ENCODE measurements at places on chromosomes 5 and 9. TPM values are rescaled to one million over a fixed set of nuclear protein-coding genes. Genes with fewer than 3 reads are reported as not detected.

DNA sequence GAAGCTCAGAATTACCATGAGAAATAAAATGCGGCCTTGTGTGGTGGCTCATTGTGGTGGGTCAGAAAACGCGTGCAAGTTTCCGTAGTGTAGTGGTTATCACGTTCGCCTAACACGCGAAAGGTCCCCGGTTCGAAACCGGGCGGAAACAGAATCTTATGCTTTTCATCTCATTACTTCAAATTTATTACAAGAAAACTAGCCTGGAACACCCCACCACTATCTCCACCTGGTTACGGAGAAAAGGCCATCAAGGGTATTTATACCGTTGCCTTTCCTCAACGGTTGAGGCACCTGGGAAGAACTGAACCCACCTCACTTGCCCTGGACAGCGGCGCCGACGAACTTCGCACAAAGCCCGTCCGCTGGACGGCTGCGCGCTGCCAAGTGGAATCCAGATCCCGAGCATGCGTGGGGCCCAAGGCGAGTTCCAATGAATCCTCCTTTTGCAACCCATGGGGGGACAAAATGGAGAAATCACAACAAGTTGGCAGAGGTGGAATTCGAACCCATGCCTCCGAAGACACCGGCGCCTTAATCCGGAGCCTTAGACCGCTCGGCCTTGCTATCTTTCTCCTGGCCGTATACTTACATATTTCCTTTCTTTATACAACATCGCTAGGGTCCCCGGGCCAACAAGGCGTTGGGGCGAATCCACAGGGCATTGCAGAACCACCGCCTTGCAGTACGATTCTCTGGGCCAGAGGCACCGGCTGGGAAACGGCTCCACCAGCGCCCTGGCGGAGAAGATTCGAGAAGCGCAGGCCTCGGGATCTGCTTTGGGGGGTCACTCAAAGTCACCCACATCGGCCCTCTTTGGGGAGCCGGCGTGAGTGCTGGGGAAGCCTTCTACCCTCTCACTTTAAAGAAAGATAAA is 16.9 kb downstream of the OR2V2 start:
- peak overlapping the region; percentile 61 for H3K27ac ChIP-seq
- H3K36me3 ChIP-seq: peaks cover 2% of the 10 kb centered on the region
- peak overlapping the region; percentile 44 for H3K4me3 ChIP-seq
- peaks cover 46% of the 10 kb centered on the region for H3K27me3 ChIP-seq
- DNase-seq: no peak
- H3K4me1 ChIP-seq: peaks cover 69% of the 10 kb centered on the region

DNA sequence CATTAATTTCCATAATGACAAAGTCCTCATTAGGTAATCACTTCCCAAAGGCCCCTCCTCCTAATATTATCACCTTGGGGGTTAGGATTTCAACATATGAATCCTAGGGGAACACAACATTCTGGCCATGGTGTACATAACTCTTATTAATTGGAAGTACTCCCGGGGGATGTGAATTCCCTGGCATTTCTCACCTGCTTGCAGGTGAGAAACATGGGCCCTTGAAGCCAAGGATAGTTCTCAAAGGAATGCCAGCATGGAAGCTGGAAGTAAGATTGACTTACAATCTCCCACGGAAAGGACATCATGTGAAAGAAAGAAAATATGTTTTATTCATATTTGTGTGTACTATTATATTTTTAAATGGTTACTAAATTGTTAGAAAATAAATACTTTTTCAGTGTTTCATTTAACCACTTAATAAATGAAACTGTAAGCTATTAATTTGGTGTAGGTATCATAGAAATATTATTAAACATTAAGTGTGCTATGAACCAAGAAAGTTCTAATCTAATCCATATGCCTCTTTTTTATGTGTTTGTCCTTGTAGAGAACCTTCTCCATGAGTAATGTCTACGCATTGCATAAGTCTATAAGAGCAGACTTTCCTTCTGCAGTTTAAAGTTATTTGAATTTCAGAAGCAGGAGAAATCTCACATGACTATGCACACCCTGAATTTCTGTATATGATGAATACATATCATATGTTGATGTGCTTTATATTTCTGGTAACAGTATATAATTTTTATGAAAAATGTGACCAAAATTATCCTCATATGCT is 59.4 kb downstream of the ANXA1 start:
- H3K27ac ChIP-seq: no peak overlapping the region
- no peaks in the 10 kb centered on the region for H3K36me3 ChIP-seq
- no peak overlapping the region for H3K4me3 ChIP-seq

DNA sequence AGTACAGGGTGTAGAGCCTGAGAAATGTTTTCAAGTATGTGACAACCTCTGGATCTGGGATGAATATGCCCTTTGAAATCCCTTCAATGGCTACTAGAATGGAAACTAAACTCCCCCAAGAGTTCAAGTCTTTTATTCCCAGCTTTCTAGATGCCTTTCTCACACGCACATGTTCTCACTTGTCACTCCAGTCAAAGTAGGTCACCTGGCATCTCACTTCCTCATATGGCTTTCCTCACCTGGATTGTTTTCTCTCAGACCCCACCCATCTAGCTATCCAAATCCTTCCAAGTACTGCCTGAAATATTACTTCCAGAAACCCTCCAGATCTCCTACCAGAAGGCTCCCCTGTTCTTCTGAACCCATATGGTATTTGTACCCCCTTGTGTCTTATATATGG is 615.4 kb upstream of the KLF4 start:
- H3K4me1 ChIP-seq: no peaks in the 10 kb centered on the region
- no peaks in the 10 kb centered on the region for H3K27me3 ChIP-seq
- no peak for DNase-seq
- H3K36me3 ChIP-seq: no peaks in the 10 kb centered on the region
- H3K4me3 ChIP-seq: no peak overlapping the region

GRCh38 chr9:95833546-95834178 is 41.8 kb upstream of the ERCC6L2 start:
- H3K4me3 ChIP-seq: no peak overlapping the region
- peaks cover 5% of the 10 kb centered on the region for H3K36me3 ChIP-seq
- no peak for DNase-seq
- no peaks in the 10 kb centered on the region for H3K27me3 ChIP-seq
- H3K27ac ChIP-seq: no peak overlapping the region

DNA sequence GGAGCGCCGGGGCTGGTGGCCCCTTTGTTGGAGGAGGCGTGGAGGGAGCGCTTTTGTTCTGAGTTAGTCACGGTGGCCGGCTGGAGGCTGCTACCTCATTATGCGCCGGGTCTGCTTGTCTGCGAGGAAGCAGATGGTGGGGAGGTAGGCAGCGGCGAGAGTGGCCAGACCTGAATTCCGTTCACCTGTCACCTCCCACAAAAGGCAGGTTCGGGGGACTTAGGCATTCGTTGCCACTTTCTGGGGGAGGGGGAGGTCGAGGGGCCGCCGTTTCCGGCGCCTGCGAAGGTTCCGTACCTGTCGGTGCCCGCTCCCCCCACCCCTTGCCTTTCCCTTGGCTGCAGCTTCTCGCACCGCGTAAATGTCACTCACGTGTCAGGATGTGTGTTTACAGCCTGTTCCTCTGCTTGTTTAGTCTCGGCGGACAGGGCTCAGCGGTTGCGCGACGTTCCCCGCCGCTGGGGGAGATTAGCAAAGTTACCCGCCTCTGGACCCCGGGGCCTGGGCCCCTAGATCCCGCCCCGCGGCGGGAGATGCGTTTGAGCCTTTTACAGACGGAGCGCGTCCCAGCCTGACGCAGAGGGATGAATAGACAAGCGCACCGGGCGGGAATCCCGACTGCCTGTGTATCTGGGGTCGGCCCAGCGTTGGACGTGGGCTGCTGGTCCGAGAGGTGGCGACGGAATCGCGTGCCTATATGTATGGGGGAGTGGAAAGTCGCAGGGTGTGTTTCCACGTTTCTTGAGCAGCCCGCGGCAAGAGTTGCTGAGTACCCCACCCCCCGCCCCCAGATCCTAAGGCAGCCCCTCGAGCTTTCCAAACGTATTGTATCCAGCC is 2.7 kb upstream of the LHX2 start:
- H3K4me1 ChIP-seq: peaks cover 17% of the 10 kb centered on the region
- peak overlapping the region; percentile 63 for H3K27ac ChIP-seq
- no peak for DNase-seq
- peak overlapping the region; percentile 13 for H3K4me3 ChIP-seq

DNA sequence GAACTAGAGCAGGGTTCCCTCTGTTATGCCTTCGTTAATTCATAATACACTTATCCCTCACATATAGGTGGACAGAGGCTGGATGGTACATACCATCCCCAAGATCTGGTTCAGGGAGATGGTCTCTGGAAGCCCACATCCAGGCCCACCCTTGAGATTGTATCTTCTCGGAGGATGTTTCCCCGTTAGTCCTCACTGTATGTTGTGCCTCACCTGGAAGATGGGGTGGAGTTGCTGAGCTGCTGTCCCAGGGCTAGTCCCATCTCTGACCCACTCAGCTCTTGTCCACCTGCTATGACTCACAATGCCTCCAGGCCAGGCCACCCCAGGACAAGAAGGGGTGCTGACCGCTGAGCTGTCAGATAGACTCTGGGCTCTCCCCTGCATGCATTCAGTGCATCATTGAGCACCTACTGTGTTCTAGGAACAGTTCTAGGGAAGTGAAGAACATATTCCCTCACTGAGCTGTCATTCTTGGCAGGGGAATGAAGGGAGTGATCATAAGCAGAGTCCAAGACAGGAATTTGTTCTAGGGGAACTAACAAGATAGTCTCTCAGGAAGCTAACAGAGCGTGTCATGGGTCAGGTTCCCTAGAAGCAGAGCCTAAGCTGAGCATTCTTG is at the start of gene CBY3:
Gene CBY3, minus strand, starts transcription at position 255 of the 622 bp plus-strand sequence. Its CDS starts 116 bp downstream, at position 139.
- H3K4me1 ChIP-seq: peaks cover 39% of the 10 kb centered on the region
- no peak for DNase-seq
- peak within 1 kb of the TSS; percentile 58 for H3K4me3 ChIP-seq
- no peaks in the 10 kb centered on the region for H3K27me3 ChIP-seq
- peak within 1 kb of the TSS; percentile 21 for H3K27ac ChIP-seq

GRCh38 chr5:79077680-79078365 is 8.3 kb downstream of the BHMT2 start:
- H3K27me3 ChIP-seq: peaks cover 5% of the 10 kb centered on the region
- no peaks in the 10 kb centered on the region for H3K36me3 ChIP-seq
- H3K4me3 ChIP-seq: no peak overlapping the region
- DNase-seq: no peak

GRCh38 chr5:90476391-90476790 is 1.7 kb downstream of the POLR3G start:
- no peak overlapping the region for H3K4me3 ChIP-seq
- H3K27ac ChIP-seq: no peak overlapping the region
- DNase-seq: no peak
- H3K36me3 ChIP-seq: no peaks in the 10 kb centered on the region
- H3K4me1 ChIP-seq: peaks cover 28% of the 10 kb centered on the region
- no peaks in the 10 kb centered on the region for H3K27me3 ChIP-seq

Gene PCA3
- not detected for total RNA-seq

Gene CDX1
- total RNA-seq: not detected

Gene OR13C9
- total RNA-seq: not detected

Gene CCDC152
- total RNA-seq: 2.5 TPM

Gene LECT2
- total RNA-seq: not detected

Gene NOTCH1
- 58.8 TPM for total RNA-seq

Gene THG1L
- 11.4 TPM for total RNA-seq

Gene LRRC19
- not detected for total RNA-seq

Data from activated CD4-positive, alpha-beta memory T cell treated with anti-CD3 and anti-CD28 coated beads, Interleukin-2, amount 10 ng/mL, durations not matched to agents 7 days and 5 days (primary cell).